ENCODE measurements at places on chromosomes 2 and 18.

GRCh38 chr2:113847144-113847543, 42.7 kb upstream of the ACTR3 start:
- no peak for DNase-seq

- DNase-seq = no peak
Measured at GRCh38 chr18:51398104-51398503, 200.6 kb upstream of the MEX3C start.

GRCh38 chr2:85017411-85018048, 46.6 kb downstream of the KCMF1 start:
- no peak for DNase-seq

DNA sequence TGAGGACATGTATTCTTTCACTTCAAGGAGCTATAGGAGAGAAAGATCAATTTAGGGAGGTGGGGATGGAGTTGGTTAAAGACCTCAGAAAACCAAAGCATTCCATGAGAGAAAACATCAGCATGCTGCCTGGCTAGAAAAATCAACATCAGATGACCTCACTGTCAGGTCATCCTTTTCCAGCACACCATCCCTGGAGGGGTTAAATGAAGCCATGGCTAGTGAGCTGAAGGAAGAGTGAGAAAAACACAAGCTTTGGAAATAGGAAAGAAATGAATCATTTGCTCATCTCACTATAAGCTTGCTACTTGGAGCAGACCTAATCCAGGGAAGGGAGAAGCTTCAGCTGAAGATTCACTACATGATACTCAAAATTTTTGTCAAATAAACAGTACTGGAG, 109.5 kb upstream of the ITGB6 start:
- no peak for DNase-seq

DNA sequence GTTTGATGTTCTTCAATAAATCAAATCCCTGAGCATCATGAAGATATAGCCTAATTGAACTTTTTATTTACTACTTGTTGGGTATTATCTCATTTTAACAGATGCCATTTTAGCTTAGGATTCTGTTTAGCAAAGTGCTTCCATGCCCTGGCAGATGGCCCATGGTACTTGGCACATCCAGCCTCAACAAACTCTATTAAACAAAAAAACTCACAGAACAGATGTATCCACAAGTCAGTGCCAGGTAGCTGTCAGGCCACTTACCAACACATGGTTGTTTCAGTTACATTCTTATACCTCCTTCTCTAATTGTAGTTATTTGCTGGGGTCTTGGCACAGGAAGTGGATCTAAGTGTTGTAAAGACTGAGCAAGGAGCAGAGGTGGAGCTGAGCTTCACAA, 29.6 kb downstream of the GAD1 start:
- DNase-seq = no peak

GRCh38 chr18:3283253-3283863, 21.4 kb downstream of the MYL12B start:
- DNase-seq = no peak

- no peak for DNase-seq
Measured at GRCh38 chr18:13451661-13452387, 233.3 kb downstream of the LDLRAD4 start.

- DNase-seq = no peak
Measured at GRCh38 chr2:168710754-168711467, 91.5 kb upstream of the NOSTRIN start.

GRCh38 chr2:224894356-224894755, 147.9 kb downstream of the DOCK10 start:
- DNase-seq = no peak

- no peak for DNase-seq
Measured at GRCh38 chr2:209946539-209946938, 55.9 kb upstream of the RPE start.

DNA sequence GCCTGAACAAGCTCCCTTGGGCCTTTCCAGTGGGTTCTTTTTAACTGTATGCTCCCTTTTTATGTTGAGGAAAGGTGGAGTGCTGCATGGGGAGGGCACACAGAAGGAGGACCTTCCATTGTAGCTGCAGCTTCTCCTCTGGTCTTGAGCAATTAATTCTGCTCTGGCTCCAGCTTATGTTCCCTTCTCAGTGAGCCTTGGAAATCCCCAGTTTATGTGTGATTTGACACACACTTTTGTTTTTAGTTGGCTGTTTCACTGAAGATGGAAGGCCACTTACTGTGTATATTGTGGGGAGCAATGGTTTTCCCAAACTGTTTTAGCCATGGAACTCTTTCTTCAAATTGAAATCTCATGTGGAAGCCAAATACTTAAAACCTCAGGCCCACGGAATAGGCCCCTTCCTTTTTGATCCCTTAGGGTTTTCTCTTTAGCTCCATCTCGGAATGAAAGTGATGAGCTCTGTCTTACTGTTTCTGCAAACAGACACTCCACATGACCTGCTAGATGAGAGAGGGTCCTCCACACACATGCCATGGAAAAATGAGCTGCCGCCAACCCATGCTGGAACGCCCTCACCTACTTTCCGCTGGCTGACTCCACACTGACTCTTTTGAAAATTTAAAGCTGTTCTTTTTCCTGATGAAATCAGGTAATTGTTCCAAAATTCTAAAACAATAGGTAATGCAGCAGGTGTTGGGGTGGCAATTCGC, 280.9 kb upstream of the SIX2 start:
- no peak for DNase-seq

- DNase-seq = no peak
Measured at GRCh38 chr2:140835079-140835478, 1295.7 kb downstream of the LRP1B start.

GRCh38 chr2:200794143-200794542, 17.6 kb upstream of the BZW1 start:
- DNase-seq = no peak

- no peak for DNase-seq
Measured at GRCh38 chr2:232117413-232117812, 155.9 kb downstream of the DIS3L2 start.

- no peak for DNase-seq
Measured at GRCh38 chr2:143697744-143698143, 568.5 kb downstream of the ARHGAP15 start.

DNA sequence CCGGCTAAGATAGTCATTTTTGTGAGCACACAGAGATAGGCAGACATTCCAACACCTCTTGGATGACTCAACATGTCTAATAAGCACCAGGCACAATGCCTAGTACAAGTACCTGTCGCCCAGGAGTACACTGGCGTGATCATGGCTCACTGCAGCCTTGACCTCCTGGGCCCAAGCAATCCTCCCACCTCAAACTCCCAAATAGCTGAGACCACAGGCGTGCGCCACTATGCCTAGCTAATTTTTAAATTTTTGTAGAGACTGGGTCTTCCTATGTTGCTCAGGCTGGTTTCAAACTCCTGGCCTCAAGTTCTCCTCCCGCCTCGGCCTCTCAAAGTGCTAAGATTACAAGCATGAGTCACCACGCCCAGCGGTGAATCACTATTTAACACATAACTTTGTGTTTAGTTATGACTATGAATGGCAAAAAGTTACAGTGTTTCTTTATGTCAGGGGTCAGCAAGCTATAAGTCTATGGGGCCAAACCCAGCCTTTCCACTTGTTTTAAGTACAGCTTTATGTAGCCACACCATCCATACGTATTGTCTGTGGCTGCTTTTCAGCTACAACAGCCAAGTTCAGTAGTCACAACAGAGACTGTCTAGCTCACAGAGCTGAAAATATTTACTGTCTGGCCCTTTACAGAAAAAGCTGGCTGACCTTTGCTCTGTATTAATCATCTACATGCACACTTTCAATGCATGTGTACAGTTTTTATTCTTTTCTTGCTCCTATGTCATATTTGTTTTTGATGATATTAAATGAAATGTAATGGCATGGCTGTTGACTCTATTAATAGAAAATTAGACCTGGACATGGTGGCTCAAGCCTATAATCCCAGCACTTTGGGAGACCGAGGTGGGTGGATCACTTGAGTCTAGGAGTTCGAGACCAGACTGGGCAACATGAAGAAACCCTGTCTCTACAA, 18.7 kb downstream of the ORC2 start:
- no peak for DNase-seq

DNA sequence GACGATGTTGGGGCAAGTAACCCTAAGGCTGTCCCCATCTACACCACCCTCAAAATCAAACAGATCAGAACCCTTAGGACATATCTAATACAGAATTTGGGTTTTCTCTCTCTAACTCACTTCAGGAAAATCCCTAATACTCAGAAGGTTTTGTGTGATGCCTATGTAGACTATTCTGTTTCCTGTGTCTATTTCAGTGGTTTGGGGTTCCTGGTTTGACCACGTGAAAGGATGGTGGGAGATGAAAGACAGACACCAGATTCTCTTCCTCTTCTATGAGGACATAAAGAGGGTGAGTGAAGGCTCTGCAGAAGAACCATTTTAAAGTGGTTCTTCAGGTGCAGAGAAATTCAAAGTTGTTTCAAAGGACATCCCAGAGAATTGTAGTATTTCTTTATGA, 16.3 kb downstream of the SULT1C2 start:
- DNase-seq = no peak

- no peak for DNase-seq
Measured at GRCh38 chr2:156563994-156564753, 128.0 kb downstream of the GPD2 start.

DNA sequence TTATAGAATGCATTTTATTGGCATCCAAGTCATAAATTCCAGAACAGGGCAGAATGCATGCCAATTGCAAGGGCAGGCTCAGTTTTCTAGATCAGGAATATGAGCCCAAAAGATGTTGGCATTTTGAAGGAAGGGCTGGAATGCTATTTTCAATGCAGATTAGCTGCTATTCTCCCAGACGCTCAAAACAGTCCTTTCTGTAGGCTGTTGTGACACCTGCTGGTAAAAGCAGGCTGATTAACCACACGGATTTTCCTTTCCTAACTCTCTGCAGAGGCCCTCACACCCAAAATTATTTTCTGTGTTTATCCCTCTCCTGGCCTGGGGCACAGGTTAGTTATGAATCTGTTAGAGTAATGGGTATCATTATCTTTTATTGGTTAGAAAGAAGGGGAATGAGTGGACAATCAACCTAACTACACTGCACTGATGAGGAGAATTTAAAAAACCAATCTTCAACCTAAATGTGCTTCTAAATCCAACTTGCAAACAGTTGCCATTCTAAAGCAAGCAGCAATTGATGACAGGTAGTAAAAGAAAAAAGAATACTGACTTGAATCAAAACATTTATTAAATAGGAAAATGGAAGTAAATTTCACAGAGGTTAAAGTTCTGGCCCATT, 94.0 kb downstream of the PLA2R1 start:
- no peak for DNase-seq

GRCh38 chr2:115838539-115838938, 1396.1 kb downstream of the DPP10 start:
- no peak for DNase-seq

DNA sequence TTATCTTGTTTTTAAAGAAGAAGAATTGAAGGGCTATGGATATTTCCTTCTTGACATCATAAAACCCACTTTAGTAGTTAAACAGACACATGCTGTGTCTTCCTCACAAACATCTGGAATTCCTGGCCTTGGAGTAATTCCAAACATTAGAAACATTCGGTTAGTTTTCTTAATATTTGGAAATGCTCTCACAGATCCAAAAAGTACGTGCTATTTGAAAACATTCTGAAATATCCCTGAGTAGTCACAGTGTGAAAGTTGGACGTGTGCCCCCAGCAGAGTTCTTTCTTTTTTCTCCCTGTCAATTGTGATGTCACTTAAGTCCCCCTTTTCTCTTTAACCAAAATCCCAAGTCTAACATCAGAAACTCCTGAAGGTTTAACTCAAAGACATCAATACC, 91.3 kb downstream of the ANTXR1 start:
- DNase-seq = no peak

DNA sequence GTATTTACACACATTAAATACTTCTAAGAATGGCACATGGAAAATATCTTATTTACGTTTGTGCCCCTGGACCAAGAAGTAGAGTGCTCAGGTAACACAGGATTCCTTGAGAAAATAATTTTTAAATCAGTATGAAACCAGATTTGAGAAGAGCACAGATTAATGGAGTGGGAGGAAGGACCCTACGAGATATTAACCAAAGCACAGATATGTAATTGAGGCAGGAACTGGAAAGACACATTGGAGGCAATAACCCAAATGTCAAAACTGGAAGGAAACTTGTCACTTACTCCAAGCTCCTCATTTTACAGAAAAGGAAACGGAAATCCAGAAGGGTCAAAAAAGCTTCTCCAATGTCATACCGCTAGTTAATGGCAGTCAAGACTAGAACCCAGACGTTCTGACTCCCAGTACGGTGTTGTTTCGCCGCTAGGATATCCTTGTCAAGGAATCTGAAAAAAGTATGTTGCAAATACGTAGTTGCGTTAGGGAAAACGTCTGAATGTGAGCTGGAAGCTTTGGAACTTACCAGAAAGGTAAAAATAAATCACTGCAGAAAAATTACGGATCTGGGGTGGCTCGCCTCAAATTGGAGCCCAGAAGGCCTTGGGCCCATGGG, 634 bp downstream of the MTIF2 start:
- no peak for DNase-seq

GRCh38 chr2:236776695-236777251, 207.1 kb downstream of the ACKR3 start:
- no peak for DNase-seq
